HFFc6 (cell line): ENCODE measurements at places on chromosomes 13 and 19.

DNA sequence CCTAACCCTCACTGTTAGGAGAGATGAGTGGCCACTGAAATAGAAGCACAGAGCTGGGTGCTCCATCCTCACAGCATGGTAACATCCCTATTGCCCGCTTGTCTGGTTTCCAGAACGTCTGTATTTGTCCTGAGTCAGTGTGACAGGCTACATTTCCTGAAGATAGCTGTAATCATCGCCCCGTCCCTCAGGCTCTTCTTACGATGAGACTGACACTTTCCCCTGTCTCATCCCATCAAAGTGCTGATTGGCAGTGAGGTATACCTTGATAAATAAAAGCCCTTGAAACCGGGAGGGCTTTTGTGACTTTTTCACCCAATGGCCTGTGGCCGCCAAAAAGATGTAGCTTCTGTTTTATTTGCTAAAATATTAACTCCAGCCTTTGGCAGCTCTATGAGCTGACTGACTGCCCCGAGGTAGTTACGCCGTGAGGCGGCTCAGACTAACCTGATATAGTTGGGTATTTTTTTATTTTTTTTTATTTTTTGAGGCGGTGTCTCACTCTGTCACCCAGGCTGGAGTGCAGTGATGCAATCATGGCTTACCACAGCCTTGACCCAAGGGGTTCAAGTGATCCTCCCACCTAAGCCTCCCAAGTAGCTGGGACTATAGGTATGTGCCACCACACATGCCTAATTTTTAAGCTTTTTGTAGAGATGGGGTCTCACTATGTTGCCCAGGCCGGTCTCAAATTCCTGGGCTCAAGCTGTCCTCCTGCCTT lies 5.7 kb upstream of the LRRC4B start:
- no peaks in the 10 kb centered on the region for H3K4me1 ChIP-seq
- peaks cover 34% of the 10 kb centered on the region for H3K27me3 ChIP-seq
- no peak overlapping the region for H3K4me3 ChIP-seq
- no peak overlapping the region for H3K27ac ChIP-seq

DNA sequence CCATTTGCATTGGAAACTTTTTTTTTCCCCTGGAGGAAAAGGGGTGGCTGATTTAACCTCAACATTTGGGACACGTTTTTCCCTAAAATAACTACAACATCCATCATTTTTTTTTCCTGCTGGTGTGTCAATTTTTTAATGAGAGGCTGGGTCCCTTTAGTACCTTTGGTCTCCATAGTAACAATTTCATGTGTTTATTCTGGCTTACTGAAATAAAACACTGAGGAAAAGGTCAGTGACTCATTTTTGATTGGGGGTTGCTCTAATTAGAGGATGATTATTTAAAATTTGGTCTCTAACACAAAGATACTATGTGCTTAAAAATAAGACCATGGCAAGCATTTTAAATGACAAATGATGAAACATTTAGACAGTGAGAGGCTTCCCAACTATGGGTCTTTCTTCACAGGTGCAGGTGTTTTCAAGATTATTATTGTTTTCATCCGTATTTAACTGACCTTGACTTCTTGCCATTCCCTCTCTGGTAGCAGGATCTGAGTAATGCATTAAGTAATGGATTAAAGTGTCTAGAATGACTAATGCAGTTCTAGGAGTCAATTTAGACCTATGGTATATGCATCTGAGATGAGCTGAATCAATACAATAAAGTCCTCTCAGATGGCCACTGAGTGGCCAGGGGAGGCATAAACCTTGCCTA lies 406.4 kb downstream of the KCNRG start:
- H3K4me3 ChIP-seq: no peak overlapping the region
- no peak overlapping the region for H3K27ac ChIP-seq
- no peak for DNase-seq
- H3K36me3 ChIP-seq: no peaks in the 10 kb centered on the region
- H3K4me1 ChIP-seq: peaks cover 27% of the 10 kb centered on the region

GRCh38 chr13:113116206-113116800 lies 6.3 kb upstream of the F10 start:
- H3K36me3 ChIP-seq: no peaks in the 10 kb centered on the region
- H3K27me3 ChIP-seq: peaks cover 21% of the 10 kb centered on the region
- H3K4me1 ChIP-seq: peaks cover 6% of the 10 kb centered on the region
- no peak for DNase-seq
- H3K27ac ChIP-seq: no peak overlapping the region

GRCh38 chr13:106490569-106491321 lies 44.7 kb downstream of the EFNB2 start:
- no peak overlapping the region for H3K27ac ChIP-seq
- peaks cover 30% of the 10 kb centered on the region; the same call in 1 of the 2 replicates for H3K36me3 ChIP-seq
- H3K4me3 ChIP-seq: no peak overlapping the region
- H3K4me1 ChIP-seq: no peaks in the 10 kb centered on the region

DNA sequence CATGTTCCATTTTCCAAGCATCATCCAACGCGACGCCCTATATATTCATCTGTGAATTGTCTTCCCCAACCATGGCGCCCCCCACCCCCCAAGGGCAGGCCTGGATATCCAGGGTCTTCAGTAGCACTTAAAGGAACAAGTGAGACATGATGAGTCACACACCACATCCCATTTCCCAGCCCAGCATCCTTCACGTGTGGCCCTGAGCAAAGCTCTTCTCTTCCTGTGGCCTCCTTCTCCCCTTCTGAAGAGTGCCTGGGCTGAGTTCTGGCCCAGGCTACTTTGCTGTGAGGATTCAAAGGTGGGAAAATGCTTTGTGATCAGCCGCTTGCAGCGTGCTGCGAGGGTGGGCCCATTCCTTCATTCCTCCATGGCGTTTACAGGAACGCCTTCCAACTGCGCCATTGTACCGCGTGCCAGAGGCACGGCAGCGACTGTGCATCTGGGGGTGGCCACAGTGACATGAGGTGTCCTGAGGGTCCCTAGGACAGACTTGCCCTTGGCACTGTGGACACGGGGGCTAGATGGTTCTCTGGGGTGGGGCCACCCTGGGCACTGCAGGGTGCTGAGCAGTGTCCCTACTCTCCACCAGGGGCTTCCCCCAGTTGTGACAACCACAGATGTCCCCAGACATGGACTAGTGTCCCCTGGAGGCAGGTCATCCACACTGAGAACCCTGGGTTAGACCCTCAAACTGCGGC lies 11.7 kb downstream of the PLIN4 start:
- H3K27ac ChIP-seq: peak overlapping the region; percentile 72
- DNase-seq: peak; percentile 44
- H3K4me3 ChIP-seq: no peak overlapping the region
- peaks cover 8% of the 10 kb centered on the region for H3K27me3 ChIP-seq

DNA sequence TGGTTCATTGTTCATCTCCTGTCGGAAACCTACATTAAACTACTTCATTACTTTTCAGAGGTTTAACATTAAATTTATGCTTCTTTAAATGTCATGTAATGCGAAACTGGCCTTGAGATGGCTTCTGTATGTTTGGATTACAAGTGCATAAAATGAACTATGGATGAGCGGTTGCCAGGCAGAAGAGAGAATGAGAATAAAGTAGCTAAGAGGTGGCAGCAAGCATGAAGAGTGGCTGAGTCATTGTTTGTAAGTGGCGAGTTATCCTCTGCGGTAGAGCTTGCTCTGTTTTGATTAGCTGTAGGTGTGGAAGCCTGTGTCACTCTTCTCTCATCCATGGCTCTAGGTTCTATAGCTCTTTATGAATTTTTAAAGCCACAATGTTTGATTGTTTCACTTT lies 1139.6 kb upstream of the PCDH9 start:
- H3K4me1 ChIP-seq: no peaks in the 10 kb centered on the region
- no peaks in the 10 kb centered on the region; the same call in 1 of the 2 replicates for H3K36me3 ChIP-seq
- no peak overlapping the region for H3K27ac ChIP-seq
- no peak for DNase-seq
- H3K27me3 ChIP-seq: no peaks in the 10 kb centered on the region; the same call in 1 of the 2 replicates
- H3K4me3 ChIP-seq: no peak overlapping the region

DNA sequence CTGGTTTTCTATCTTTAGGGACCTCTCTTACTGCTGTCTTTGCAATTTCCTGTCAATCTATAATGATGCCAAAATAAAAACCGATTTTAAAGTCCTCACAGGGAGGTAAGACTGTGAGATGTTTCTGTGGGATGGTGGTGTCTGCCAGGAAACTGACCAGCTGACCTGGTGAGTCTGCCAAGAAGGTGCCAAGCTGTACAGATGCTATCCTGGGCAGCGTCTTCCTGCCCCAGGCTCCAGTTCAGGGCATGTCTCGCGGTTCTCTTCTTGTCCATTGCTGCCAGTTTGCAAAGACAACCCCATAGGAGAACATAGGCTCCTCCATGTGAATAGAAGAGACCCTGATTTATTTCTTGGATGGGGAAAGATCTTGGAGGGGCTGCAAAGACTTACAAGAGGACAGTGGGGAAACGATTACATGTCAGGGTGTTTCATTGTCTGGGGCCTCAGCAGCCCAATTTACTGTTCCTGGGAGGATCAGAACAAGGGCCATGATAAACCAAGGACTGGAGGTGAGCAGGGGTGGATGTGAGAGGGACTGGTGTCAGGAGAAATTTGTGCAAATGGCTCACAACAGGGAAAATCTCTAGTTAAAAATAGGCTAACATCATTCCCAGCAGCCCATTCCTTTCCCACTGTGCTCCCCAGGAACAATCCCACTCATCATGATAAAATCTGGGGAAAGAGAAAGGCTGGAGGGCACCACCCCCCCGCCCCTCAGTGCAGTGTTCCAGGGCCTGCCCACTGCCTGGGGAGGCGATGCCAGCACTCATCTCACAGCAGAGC lies 42.7 kb upstream of the VSTM2B start:
- H3K4me3 ChIP-seq: no peak overlapping the region
- peaks cover 1% of the 10 kb centered on the region; the same call in 1 of the 2 replicates for H3K27me3 ChIP-seq
- no peaks in the 10 kb centered on the region for H3K4me1 ChIP-seq
- no peak for DNase-seq
- H3K36me3 ChIP-seq: no peaks in the 10 kb centered on the region; the same call in 1 of the 2 replicates
- H3K27ac ChIP-seq: no peak overlapping the region

GRCh38 chr19:41588497-41589209 lies 12.7 kb downstream of the CEACAM21 start:
- H3K4me1 ChIP-seq: no peaks in the 10 kb centered on the region
- peaks cover 9% of the 10 kb centered on the region for H3K27me3 ChIP-seq
- peak; percentile 18 for DNase-seq
- no peak overlapping the region for H3K27ac ChIP-seq

DNA sequence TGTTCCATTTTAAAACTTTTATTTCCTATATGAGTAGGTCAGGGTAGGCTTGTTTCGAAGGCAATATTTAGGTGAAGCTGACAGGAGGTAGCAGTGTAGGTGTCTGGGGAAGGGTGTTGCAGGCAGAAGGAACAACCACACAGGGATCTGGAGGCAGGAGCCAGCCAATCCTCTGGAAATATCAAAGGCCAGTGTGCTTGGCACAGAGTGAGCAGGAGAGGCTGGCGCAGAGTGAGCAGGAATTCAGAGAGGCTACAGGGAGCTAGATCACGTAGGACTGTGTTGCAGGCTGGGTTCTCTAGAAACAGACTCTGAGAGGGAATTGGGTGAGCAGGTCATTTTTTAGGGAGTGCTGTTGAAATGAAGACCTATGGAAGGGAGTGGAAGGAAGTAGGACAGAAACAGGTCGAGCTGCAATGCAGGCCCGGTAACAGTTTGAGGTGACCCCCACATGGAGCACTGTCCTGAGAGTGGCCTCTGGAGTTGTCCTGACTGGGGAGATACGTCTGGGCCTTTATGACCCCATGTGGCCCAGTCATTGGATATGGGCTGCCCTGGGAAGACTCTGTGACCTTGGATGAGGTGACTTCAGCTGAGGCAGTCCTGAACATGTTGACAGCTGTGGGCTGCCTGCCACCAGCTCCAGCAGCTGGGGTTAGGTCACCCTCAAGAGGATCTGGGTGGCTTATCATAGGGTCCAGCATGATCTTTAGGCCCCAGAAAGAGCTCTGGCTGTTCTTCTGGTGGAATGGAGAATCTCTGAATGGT lies 51.7 kb downstream of the ERCC5 start:
- peaks cover 10% of the 10 kb centered on the region for H3K4me1 ChIP-seq
- no peak for DNase-seq
- H3K27ac ChIP-seq: no peak overlapping the region

GRCh38 chr19:45729800-45730290 lies 851 bp downstream of the FBXO46 start:
- peaks cover 6% of the 10 kb centered on the region; the same call in 1 of the 2 replicates for H3K36me3 ChIP-seq
- H3K27me3 ChIP-seq: peaks cover 2% of the 10 kb centered on the region; the same call in 1 of the 2 replicates
- no peak for DNase-seq
- H3K27ac ChIP-seq: peak overlapping the region; percentile 70

- no peak overlapping the region for H3K27ac ChIP-seq
- DNase-seq: no peak
- no peak overlapping the region for H3K4me3 ChIP-seq
- peaks cover 12% of the 10 kb centered on the region for H3K27me3 ChIP-seq
- no peaks in the 10 kb centered on the region for H3K36me3 ChIP-seq
Measured at GRCh38 chr19:51123802-51124201, 904 bp upstream of the SIGLEC9 start.

- DNase-seq: peak; percentile 90
- peaks cover 86% of the 10 kb centered on the region for H3K4me1 ChIP-seq
- H3K27me3 ChIP-seq: no peaks in the 10 kb centered on the region; the same call in 1 of the 2 replicates
Measured at GRCh38 chr13:45206340-45206739, 5.5 kb upstream of the KCTD4 start.

- no peak overlapping the region for H3K4me3 ChIP-seq
- no peak for DNase-seq
- peaks cover 19% of the 10 kb centered on the region for H3K4me1 ChIP-seq
- peaks cover 18% of the 10 kb centered on the region for H3K36me3 ChIP-seq
- peaks cover 2% of the 10 kb centered on the region for H3K27me3 ChIP-seq
Measured at GRCh38 chr13:95128045-95128643, 173.1 kb downstream of the ABCC4 start.

- peaks cover 28% of the 10 kb centered on the region for H3K4me1 ChIP-seq
- H3K4me3 ChIP-seq: peak overlapping the region; percentile 46; the same call in 1 of the 2 replicates
- H3K36me3 ChIP-seq: no peaks in the 10 kb centered on the region
Measured at GRCh38 chr19:46634656-46635218, 1.3 kb downstream of the GNG8 start.

DNA sequence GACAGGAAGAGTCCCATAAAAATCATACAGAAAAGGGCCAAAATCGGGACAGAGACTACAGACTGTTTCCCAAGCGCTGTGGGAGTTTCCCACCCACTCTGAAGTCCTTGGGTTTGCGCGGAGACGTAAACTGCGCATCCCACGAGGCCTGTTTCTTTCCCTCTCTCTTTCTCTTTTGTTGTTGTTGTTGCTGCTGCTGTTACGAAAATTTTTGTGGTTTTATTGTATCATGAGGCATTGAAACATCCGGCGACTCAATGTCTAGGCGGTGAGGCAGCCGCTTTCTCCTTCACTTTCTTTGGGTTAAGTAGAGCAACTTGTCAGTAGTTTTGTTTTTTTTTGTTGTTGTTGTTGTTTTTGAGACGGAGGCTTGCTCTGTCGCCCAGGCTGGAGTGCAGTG lies 1.6 kb upstream of the PPP1R12C start:
- peaks cover 26% of the 10 kb centered on the region for H3K27me3 ChIP-seq
- no peak overlapping the region; the same call in 1 of the 2 replicates for H3K4me3 ChIP-seq
- DNase-seq: no peak
- no peak overlapping the region for H3K27ac ChIP-seq
- peaks cover 10% of the 10 kb centered on the region for H3K36me3 ChIP-seq

GRCh38 chr13:35855531-35856019 lies 275.6 kb downstream of the DCLK1 start:
- H3K4me3 ChIP-seq: no peak overlapping the region
- no peak for DNase-seq
- peaks cover 27% of the 10 kb centered on the region for H3K4me1 ChIP-seq

GRCh38 chr19:32550666-32551065 lies 30.3 kb upstream of the PDCD5 start:
- no peak overlapping the region for H3K27ac ChIP-seq
- no peaks in the 10 kb centered on the region for H3K36me3 ChIP-seq
- peaks cover 21% of the 10 kb centered on the region; the same call in 1 of the 2 replicates for H3K27me3 ChIP-seq
- no peaks in the 10 kb centered on the region for H3K4me1 ChIP-seq

- no peaks in the 10 kb centered on the region for H3K27me3 ChIP-seq
- peak overlapping the region; percentile 72; the same call in 1 of the 2 replicates for H3K4me3 ChIP-seq
- H3K4me1 ChIP-seq: peaks cover 25% of the 10 kb centered on the region; the same call in 1 of the 2 replicates
- no peaks in the 10 kb centered on the region for H3K36me3 ChIP-seq
- peak overlapping the region; percentile 59 for H3K27ac ChIP-seq
- no peak for DNase-seq
Measured at GRCh38 chr13:85266771-85267170, 532.4 kb downstream of the SLITRK6 start.
